Aorta (tissue), 5 donors: ENCODE measurements at places on chromosomes 6 and 20. TPM values are rescaled to one million over a fixed set of nuclear protein-coding genes. Genes with fewer than 3 reads are reported as not detected.

Gene PTCHD4
- polyA plus RNA-seq: 0.75 TPM

Gene LTB
- polyA plus RNA-seq: 2.5 TPM

Gene SLC22A7
- not detected for polyA plus RNA-seq

Gene DYNLT2
- 1.9 TPM for polyA plus RNA-seq

Gene CASS4
- polyA plus RNA-seq: 0.20 TPM

Gene NHLRC1
- 2.1 TPM for polyA plus RNA-seq

Gene NFYA
- polyA plus RNA-seq: 6.7 TPM
